MG63 (cell line): ENCODE measurements at places on chromosomes 7 and 10.

- DNase-seq, result no peak
Observed at GRCh38 chr10:21265622-21266021, 259.9 kb downstream of the SKIDA1 start.

- no peak for DNase-seq
Observed at GRCh38 chr7:134457210-134457609, 1.7 kb downstream of the AKR1B1 start.

- DNase-seq, result no peak
Observed at GRCh38 chr10:6200440-6200733, 2.3 kb upstream of the PFKFB3 start.

DNA sequence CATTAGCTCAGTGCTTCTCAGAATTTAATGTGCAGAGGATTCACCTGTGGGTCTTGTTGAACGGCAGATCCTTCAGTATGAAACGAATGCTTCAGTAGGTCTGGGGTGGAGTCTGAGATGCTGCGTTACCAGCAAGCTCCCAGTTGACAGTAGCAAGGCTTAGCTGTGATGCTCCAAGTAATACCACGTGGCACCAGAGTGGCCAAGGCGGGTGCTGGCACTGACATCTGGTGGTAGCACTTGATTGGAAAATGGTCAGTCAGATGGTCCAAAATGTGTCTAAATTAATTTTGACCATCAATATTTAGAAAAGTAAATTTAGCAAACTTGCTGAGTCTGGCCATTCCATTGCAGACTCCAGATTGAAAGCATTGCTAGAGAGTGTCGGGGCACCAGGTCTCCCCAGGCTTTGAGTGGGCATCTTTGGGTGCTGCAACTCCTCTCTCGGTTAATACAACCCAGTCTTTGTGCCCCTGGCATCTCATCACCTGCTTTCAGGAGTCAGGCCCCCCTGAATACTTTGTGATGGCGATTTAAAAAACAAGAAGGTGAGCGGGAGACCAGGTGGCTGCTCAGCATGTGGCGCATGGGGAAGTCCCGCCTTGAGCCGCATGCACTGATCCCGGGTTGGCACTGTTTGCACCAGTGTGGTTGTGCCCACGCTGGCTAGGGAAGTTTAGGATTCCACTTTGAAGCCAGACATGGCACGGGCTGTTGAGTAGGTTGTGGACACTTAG lies 130.1 kb downstream of the NT5C2 start:
- no peak for DNase-seq

DNA sequence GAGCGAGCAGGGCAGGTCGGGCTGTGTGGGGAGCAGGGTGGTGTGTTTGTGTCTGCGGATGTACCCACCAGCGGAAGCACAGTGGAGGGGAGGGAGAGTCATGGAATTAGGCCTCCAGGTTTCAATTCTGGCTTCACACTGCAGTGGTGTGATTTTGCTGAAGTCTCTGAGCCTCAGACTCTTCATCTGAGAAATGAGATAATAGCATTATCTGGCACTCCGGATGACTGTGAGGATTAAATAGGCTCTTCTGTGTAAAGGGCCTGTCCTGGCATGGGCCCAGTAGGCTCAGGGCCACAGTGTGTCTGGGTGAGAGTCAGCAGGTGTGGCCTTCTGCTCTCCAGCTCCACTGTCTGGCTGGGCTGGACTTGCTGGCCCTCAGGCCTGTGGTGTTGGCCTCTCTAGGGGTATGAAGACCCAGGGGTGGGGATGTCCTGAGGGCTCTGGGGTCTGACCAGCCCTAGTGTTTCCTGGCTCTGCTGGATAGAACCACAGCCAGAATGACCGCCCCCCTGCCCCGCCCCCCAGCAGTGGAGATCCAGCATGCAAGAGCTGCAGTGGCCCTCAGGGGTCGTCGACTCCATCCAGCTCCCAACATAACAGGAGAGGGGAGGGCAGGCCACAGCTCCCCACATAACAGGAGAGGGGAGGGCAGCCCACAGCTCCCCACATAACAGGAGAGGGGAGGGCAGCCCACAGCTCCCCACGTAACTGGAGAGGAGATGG lies 178.6 kb downstream of the RPS24 start:
- peak; percentile 91 for DNase-seq

- DNase-seq, result no peak
Observed at GRCh38 chr7:72386118-72386517, 26.0 kb downstream of the CALN1 start.

- DNase-seq, result no peak
Observed at GRCh38 chr7:35792873-35793489, 7.9 kb upstream of the SEPTIN7 start.

DNA sequence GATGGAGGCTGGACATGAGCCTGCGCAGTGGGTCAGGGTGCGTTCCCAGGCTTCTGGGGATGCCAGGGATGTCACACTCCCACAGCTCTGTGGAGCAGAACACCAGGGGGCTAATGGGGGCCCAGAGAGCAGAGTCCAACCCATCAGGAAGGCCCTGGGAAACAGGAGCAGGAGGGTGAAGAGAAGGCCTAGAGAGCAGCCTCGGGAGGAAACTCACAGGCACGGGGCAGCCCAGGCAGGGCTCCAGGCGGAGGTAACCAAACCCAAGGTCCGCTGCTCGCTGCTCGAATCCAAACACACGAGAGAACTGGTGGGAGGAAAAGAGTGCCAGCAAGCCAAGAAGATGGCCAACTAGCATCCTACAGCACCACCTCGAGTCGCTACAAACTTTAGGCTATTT lies 130.7 kb upstream of the LANCL2 start:
- no peak for DNase-seq

DNA sequence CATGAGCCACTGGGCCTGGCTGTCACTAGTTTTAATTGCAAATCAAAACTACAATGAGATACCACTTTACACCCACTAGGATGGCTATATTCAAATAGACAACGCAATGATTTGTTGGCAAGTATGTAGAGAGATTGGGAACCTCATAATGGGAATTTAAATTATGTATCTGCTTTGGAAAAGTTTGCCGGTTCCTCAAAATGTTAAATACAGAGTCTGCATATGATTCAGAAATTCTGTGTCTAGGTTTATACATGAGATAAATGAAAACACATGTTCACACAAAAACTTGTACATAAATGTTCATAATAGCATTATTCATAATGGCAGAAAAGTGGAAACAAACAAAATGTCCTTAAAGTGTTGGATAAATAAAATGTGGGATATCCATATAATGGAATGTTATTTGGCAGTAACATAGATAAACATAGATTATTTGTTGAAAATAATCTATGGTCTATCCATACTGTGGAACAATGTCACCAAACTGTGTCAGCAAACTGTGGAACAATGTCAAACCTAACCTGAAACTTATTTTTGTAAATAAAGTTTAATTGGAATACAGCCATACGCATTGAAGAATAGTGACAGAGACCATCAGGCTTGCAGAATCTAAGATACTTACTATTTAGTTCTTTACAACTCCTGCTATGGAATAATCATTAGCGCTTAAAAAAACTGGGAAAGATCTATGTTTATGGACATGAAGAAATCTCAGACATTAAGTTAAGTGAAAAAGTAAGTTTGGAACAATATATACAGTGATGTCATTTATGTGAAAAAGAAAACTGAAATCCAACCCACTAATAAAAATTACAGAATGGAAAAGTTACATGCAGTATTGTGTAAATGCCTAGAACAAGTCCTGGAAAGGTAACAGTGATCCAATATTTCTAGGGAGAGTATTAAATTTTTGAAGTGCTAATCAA lies 70.9 kb downstream of the CCDC7 start:
- DNase-seq, result no peak

DNA sequence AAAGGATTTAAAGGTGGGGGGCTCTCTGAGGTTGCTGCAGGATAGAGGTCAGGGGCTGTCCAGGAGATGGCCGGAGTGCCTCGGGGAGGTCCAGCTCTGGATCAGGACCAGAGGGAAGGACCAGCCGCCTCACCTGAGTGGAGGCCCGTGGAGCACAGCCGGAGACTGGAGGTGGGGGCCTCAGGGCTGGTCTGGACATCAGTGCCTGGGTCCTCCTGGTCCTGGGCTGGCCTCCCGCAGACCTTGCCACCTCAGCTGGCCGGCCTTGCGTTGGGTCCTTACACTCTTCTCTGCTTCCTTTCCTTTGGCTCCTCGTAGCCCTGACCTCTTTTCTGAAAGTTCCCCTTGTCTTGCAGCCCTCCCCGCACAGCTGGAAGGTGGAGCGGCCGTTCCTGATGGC lies 2.0 kb downstream of the SUN1 start:
- DNase-seq, result no peak

- no peak for DNase-seq
Observed at GRCh38 chr10:87752566-87752965, 65.5 kb downstream of the ATAD1 start.

GRCh38 chr7:6186577-6186976 lies 85.8 kb downstream of the CYTH3 start:
- DNase-seq, result peak; percentile 79

GRCh38 chr10:75407224-75407712 lies 5.7 kb upstream of the ZNF503 start:
- no peak for DNase-seq

GRCh38 chr7:23105086-23105643 lies 420 bp upstream of the KLHL7 start:
- no peak for DNase-seq

DNA sequence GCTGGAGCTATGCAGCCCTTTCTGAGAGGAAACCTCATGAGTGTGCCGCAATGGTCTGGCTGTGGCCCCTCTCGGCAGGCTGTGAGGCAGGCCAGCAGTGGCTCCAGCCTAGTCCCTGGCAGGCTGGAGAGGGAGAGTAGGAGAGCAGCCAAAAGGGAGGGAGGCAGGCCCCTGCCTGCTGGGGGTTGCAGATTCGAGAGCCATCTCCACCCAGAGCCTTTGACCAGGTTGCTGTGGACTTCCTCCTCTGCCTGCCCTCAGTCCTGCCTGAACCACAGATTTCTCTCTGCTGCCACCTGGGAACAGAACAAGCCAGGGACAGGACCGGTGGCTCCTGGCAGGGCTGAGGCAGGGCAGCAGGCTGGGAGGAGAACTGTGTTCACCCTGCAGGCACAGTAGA lies 13.9 kb downstream of the PAX2 start:
- no peak for DNase-seq

DNA sequence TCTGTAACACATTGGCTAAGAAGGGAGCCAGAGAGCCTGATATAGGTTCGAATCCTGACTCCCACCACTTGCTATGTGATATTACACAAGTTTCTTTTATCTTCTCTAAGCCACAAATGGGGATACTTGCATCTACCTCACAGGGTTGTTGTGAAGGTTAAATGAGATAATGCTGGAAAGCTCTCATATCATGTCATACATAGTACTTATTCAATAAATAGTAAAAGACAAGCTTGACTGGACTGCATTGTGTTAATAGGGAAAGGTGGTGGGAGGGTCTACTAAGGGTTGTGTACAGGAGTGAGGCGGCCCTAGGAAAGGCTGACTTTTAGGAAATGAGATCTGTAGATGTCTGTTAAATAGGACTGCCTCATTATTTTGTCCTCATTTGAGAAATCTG lies 35.8 kb upstream of the DNMBP start:
- no peak for DNase-seq

DNA sequence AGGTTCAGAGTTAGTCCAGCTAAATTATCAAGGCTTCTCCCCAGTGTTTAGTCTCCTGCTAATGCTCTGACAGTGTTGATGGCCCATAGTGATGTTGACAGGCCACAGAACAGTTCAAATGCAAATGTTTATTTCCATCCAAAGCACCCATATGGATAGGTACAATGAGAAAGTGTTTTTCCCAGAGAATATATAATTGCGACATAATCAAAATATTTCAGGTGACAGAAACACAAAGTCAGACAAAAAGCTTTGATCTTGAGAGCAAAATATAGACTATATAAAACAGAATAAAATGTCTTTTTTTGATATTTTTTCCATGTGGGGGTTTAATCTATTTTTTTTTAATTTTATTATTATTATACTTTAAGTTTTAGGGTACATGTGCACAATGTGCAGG lies 642.3 kb upstream of the SEMA3D start:
- DNase-seq, result no peak

DNA sequence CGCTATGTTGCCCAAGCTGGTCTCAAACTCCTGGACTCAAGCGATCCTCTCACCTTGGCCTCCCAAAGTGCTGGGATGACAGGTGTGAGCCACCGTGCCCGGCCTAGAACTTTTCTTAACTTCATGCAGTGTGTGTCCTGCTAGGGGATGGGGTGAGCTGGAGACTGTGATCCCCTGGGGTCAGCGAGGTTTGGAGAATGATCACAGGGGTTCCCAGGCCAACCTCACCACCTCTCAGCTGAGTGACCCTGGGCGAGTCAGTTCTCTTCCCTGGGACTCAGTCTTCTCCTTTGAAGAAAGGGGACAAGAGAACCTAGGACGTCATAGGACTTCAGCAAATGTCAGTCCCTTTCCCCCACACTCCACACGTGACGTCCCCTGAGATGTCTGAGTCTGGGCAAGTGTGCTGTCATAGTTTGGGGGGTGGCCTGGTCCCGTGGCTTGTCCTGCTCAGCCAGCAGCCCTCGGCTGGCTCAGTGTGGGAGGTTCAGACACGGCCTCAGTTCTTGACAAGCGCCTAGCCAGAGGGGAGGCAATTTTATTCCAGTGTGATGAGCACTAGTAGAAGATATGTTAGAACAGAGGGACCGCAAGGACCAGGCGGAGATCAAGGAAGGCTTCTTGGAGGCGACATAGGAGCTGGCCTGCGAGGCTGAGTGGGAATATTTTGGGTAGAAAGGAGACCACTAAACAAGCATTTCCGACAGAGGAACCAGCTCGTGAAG lies 43.3 kb upstream of the ELN start:
- DNase-seq, result no peak

DNA sequence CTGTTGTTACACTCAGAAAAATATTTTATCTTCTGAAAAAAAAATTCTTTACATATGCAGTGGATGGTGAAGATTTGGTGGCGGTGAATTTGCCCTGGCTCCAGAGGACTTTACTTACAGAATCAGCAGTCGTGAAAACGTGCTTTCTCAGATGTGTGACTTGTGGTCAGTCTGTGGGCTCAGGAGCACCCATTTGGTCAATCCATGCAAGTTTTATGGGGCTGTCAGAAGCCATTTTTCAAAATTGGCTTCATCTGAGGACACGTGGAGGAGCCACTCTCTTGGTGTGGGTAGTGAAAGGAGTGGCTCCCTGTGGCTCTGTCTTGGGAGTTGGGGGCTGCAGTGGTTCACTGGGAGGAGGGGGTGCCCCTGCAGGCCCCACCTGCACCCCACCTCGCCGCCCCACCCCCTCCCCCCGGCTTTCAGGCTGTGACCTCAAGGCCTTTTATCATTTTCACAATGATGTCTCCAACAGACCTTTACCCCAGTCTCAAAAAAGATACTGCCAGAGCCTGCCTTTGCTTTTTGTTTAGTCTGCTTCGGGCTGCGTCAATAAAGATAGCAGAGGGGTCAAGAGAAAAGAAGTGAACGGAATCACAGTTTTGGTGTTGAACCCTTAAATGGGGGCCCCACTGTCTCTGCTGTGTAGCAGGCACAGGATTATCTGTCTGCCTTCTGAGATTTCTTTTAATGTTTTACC lies 137.4 kb downstream of the MGMT start:
- DNase-seq, result no peak

- DNase-seq, result peak; percentile 51
Observed at GRCh38 chr10:122276611-122277208, 5.6 kb downstream of the BTBD16 start.

GRCh38 chr10:124566981-124567835 lies 105.6 kb downstream of the LHPP start:
- DNase-seq, result no peak
